ENCODE measurements at places on chromosomes 7 and 10.
A peak's percentile ranks its signal among the peaks of the same experiment; 100 is the strongest.

GRCh38 chr10:95537542-95537927, 23.6 kb downstream of the SORBS1 start:
- DNase-seq: no peak

- no peak for DNase-seq
Observed at GRCh38 chr7:7370076-7370475, 165.6 kb downstream of the COL28A1 start.

- DNase-seq: no peak
Observed at GRCh38 chr7:158428837-158429753, 158.5 kb downstream of the PTPRN2 start.

DNA sequence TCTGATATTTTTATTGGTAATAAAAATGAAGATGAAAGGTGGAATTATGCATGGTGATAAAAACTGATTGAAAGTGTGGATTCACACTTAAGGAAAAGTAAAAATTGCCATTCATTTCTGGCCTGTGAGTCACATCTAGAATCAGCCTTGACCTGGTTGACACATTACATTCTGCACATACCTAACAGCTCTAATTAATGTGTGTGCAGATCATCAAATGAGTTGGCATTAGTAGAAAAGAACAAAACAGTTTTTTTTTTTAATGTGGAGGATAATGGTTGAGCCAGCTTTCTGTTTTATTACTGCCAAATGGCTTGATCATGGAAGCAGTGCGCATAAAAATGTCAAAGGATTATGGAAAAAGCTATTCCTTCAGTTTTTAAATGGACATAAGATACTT, 142.6 kb upstream of the TMEM196 start:
- DNase-seq: peak; percentile 66

DNA sequence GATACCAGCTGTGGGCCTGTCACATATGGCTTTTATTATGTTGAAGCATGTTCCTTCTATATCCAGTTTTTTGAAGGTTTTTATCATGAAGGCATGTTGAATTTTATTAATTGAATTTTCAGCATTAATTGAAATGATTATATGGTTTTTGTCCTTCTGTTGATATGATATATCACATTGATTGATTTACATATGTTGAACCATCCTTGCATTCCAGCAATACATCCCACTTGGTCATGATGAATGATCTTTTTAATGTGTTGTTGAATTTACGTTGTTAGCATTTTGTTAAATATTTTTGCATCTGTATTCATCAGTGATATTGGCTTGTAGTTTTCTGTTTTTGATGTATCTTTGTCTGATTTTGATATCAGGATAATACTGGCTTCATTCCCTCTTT, 21.2 kb downstream of the PRSS37 start:
- DNase-seq: no peak

GRCh38 chr7:7956531-7957128, 12.0 kb upstream of the GLCCI1 start:
- DNase-seq: peak; percentile 73

DNA sequence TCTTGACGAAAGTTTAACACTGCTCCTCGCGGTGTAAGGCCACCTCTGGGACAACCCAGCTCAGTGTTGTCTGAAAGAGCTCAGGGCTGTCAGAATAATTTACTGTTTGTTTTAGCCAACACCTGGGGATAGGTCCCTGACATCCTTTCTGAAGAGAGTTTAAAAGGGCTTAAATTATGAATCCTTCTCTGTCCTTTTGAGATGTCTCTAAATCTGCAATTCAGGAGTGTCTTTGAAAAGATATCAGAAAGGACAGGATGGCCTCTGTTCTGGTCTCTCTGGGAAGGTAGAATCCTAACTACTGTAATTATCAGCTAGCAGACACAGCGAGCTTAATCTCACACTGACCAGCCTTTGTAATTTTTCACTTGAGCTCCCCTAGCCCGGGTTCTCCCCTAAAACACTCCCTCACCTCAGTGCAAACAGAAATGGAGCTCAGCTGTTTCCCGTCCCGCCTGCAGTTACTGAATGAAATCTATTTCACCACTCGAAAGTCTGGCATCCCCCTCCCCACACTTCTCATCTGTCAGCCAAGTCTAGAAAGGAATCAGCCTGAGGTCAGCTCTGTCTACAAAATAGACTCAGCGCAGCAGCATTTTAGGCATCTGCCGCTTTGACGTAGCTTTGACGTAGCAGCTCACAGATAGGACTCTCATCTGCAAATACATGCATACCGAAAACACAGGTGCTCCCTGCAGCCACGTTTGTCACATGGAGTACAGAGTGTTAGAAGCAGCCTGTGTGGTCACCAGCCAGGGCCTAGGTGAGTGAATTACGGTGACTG, 4.8 kb downstream of the DYNC2I1 start:
- DNase-seq: no peak

DNA sequence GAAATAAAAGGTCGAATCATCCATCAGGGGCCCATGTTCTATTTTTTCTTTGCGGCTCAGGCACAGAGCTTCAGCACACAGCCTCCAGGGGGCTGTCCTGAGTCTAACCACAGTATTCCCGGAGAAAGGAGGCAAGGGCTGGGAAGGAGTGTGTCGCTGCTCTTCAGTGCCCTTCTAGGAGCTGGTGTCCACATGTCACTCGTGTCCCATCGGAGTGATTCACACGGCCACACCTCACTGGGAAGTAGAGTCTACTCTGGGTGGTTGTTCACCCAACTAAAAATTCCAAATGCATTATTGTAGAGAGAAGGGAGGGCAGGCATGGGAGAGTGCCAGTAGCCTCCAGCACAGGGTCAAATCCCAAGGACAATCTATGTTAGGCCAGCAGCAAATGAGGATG, 114.8 kb upstream of the LANCL2 start:
- peak; percentile 26 for DNase-seq

All from EL (cell line).